NCI-H446 treated with DMSO at 0.1 percent for 48 hours (cell line): ENCODE measurements at places on chromosomes 7 and 10.

GRCh38 chr7:151806952-151807775 lies 69.8 kb downstream of the PRKAG2 start:
- no peak for DNase-seq

DNA sequence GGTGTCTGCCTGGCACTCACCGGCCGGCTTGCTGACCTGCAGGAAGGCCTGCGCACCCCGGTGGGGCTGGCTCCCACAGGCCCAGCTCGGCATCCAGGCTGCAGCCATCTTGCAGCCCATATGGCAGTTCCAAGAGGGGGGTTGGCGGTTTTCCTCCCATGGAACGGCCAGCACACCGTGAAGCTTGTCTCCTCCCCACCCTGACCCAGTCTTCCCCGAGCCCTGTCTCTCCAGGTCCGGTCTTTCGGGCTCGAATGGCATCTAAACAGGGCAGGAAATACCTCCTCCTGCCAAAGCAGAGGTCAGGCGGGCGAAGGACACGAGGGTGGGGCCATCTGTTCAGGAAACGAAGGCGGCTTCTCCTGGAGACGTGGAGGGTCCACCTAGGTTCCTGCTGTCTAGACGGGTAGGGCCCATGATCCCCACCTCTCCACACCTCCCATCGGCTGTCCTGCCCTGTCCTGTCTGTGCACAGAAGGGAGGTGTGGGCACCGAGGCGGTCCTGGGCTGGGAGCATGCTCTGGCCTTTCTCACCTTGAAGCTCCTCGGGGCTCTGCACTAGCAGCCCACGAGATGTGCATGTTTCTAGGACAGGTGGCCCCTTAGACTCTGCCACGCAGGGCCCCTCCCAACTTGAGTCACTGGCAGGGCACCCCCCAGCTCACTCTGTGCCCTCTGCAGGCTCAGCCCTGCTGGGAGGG lies 113.7 kb upstream of the DIP2C start:
- DNase-seq: no peak

DNA sequence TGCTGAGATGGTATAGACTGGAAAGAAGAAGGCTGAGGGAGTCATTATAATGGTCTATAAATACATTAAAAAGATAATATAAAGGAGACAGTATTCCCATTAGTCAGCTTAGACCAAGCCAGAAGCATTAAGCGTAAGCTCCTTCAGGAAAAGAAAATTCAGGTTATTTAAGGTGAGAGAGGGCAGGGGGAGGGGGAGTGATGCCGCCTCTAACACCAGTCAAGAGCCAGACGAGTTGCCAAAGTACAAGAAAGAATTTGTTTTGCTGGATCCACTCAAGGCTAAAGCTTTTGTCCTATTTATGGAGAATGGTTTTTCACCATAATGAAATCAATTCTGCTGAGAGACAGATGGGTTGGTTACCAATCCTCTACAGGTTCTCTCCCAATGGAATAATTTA lies 99.3 kb downstream of the CFAP58 start:
- DNase-seq: no peak

GRCh38 chr7:33487998-33488682 lies 358.8 kb downstream of the BBS9 start:
- DNase-seq: no peak

- no peak for DNase-seq
Measured at GRCh38 chr7:38673795-38674194, 42.6 kb upstream of the AMPH start.

GRCh38 chr7:45971661-45972175 lies 50.6 kb upstream of the IGFBP3 start:
- no peak for DNase-seq

- no peak for DNase-seq
Measured at GRCh38 chr10:35453855-35454532, 117.7 kb downstream of the CCNY start.

- no peak for DNase-seq
Measured at GRCh38 chr10:125473143-125473793, 209.7 kb downstream of the TEX36 start.

GRCh38 chr7:84181628-84182027 lies 13.0 kb downstream of the SEMA3A start:
- no peak for DNase-seq

DNA sequence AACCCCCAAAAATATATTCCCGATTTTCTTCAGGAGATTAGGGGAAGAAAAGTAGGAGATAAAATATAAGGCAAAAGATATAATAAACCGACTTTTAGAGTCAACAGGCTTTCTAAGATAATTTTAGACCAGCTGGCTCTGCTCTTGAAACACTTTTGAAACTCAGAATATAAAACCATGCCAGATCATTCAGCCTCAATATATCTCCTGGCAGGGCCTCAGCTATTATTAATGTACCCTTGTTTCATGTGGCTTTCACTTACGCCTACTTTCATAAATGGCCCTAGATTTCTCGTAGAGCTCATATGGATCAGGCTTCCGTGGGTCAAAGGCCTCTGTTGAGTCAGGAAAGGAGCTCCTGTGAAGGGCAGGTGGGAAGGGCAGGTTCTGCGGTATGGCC lies 396.0 kb downstream of the PHTF2 start:
- DNase-seq: no peak

GRCh38 chr7:959271-959670 lies 4.8 kb upstream of the ADAP1 start:
- no peak for DNase-seq

GRCh38 chr10:114239117-114239993 lies at the start of gene VWA2:
TSS of gene VWA2 (plus strand) at chr10:114239254. CDS start at chr10:114248714, 9,460 bp downstream.
- no peak for DNase-seq

DNA sequence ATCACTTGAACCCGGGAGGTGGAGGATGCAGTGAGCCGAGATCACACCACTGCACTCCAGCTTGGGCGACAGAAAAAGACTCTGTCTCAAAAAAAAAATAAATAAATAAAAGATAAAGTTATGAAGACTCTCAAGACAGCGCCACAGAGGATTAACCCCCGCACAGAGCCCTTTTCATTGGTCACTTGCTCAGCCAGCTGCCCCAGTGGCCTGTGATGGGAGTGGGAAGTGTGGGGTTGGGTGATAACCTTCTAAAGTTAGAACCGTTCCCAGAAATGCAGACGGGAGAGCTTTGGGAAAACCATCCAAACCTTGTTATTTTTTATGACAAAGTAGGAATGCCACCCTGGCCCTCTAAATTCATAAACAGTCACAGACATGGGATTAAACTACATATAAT lies 57.4 kb downstream of the PARP12 start:
- no peak for DNase-seq

DNA sequence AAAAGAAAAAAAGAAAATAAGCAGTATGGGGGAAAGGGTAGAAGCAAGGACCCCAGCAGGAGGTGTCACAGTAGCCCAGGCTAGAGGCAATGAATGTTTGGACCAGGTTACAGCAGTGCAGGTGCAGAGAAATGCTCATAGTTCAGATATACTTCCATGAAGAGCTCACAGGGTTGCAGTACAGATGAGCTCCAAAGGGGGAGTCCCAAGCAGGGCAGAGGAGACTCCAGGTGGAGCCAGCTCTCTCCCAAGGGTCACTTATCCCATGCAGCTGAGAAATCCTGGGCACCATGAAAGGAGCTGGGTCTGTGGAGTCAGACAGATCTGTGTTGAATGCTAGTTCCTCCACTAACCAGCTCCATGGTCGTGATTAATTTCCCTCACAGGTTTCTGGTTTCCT lies 174.9 kb downstream of the C7orf25 start:
- DNase-seq: no peak

DNA sequence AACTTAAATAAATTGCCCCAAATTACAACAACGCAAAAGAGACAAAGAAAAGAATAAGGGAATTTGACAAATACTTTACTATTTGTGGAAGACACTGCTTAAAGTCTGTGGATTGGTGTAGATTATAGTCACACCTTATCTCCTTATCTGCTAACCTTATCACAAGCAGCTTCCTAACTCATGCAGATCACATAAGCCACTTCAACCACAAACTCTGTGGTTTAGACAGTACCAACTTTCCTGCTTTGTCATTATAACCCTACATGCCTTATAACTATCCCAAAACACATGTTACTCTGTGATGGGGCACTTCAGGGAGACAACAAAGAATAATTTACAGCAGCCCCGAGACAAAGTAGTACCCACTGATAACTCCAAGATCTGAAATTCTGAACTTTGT lies 41.5 kb upstream of the PPP3CB start:
- DNase-seq: no peak

DNA sequence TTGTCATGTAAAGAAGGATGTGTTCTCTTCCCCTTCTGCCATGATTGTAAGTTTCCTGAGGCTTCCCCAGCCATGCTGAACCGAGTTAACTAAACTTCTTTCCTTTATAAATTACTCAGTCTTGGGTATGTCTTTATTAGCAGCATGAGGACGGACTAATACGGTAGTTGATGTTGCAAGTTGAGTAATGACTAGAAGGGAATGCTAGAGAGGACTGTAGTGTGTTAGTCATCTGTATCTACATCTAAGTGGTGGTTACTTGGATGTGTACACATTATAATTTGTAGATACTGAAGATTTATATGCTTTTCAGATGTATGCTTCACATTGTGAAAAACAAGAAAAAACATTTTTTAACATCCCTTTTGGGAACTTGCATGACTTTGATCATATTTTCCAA lies 244.6 kb downstream of the POLR1F start:
- no peak for DNase-seq

GRCh38 chr10:88896372-88896993 lies 16.4 kb downstream of the STAMBPL1 start:
- no peak for DNase-seq

- DNase-seq: no peak
Measured at GRCh38 chr10:100886091-100886490, 26.7 kb upstream of the SLF2 start.

DNA sequence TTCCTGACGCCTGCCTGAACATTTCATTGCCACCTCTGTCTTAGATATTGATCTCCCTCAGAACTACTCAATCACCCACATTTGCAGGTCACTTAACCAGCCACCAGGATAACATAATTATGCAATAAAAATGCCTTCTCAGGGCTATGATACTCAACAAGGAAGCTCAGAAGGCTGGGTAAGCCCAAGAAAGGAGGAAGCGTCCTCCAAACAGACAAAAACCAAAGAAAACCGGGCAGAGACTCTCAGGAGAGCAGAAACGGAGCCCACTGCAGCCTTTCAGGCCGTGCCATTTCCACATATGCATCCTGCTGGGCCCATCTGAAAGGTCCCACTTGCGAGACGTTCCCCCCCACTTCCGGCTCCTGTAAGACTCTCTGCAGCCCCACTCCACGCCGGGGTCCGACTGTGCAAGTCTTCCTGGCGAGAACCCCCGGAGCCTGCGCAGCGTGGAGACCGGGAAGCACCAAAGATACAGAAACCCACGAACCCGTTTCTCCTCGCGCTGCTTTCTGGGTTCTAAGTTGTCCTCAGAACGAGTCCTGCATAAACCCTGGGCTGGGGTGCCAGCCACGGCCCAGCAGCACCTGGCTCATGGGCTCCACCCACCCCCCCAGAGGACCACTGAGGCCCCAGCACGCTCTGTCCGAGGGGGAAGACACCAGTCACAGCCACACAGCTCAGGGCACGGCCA lies 83.7 kb downstream of the DIP2C start:
- DNase-seq: no peak

GRCh38 chr7:151014950-151015349 lies 9.3 kb downstream of the ATG9B start:
- DNase-seq: no peak

DNA sequence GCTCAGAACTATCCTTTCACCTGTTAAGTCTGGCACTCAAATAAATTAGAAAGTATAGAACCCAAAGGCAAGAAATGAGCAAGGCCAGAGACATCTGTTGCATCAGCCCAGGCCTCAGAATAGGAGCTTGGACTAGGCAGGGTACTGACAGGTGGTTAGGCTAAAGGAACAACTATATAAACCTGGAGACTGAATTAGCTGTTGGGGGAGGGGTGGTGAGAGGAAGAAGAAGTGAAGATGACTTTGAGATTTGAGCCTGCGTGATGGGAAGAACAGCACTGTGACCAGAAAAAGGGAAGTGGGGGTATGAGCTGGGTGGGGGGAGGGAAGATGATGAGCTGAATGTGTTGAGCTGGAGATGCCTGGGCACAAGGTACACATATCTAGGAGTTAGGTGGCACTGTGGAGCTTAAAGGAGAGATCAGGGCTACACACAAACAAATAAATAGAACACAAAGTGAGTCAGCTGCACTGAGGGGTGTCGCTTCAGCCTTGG lies 244.7 kb downstream of the PTEN start:
- DNase-seq: no peak

GRCh38 chr7:1857487-1858421 lies 187.7 kb downstream of the ELFN1 start:
- DNase-seq: no peak

DNA sequence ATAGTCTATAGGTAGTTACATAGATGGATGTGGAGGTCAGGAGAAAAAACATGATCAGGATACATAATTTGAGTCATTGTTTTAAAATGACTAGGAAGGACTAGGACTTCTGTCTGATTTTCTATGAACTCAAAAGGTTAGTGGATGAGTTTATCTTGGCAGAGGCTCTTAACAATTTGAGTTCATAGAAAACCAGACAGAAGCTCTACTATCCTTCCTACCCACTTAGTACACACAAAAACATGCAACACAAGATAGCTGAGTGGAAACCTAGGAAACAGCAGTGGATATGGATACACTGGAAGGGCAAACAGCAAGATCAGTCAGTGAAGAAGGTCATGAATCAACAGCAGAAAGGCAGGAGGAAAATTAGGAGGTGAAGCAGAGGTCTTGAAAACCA lies 84.6 kb downstream of the VPS50 start:
- DNase-seq: no peak

DNA sequence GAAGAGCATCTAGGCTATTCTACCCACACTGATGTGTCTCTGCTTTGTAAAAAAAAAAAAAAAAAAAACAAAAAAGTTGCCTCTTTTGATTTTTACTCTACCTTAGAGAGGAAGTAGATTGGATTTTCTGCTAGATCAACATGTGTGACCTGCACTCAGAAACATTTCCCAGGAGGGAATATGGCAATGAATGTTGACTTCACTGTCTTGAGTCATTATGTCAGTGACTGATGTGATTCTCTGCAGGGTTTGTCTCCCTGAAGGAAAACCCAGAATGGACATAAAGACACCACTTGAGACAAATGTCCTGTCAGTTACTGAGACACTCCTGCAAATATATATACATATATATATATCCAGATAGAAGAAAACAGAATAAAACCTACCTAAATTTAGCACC lies 370.3 kb downstream of the BMPER start:
- no peak for DNase-seq

DNA sequence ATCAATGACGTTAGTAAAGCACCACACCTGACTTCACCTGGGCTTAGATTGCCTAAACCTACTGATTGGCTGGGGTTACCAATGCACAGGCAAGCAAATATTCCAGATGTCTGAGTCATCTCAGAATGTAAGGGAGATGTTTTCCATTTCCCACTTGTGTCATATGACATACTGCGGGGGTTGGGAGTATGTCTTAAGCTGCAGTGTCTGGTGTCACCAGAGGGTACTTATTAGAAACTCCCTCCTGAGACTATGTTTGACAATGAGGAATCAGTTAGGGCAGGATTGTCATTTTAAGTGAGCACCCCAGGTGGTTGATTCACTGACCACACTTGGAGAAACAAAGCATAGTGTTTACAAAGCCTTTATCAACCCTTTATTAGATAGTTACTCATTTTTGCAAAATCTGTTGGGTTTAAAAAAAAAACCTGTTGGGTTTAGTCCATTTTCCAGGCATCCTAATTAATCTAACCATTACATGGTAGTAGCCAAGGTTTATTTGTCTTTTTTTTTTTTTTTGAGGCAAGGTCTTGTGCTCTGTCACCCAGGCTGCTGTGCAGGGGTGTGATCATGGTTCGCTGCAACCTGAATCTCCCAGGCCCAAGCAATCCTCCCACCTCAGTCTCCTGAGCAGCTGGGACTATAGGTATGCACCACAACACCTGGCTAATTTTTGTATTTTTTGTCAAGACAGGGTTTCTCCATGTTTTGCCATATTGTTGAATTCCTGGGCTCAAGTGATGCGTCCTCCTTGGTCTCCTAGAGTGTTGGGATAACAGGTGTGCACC lies 72.5 kb downstream of the CDK6 start:
- no peak for DNase-seq
